Activated naive CD4-positive, alpha-beta T cell treated with anti-CD3 and anti-CD28 coated beads, Interleukin-2, amount 10 ng/mL, durations not matched to agents 7 days and 5 days (primary cell): ENCODE measurements at places on chromosomes 6 and 20.

DNA sequence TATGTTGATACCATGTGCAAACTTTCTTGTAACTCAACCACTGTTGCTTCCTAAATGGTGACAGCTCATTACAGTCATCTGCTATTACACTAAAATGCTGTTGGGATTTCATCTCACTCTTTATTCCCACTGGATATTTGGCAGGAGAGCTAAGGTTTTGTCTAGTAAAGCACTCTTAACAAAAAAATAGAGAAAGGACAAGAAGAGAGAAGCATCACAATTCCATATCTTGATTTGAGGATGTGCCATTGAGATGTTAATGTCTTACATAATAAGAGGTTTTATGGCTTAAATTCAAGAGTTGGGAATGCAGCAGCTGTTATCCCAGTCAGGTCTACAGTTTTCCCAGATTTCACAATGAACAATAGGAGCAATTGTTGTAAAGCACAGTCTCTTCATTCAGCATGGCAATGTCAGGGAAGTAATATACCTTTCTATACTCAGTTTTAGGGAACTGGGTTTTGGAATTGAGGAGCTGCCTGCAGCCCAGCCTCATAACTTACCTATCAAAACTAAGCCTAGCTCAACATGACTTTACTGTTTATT lies 134.9 kb downstream of the ISM1 start:
- no peak for DNase-seq

GRCh38 chr6:136464148-136464547 lies 86.1 kb downstream of the MAP7 start:
- no peak for DNase-seq

DNA sequence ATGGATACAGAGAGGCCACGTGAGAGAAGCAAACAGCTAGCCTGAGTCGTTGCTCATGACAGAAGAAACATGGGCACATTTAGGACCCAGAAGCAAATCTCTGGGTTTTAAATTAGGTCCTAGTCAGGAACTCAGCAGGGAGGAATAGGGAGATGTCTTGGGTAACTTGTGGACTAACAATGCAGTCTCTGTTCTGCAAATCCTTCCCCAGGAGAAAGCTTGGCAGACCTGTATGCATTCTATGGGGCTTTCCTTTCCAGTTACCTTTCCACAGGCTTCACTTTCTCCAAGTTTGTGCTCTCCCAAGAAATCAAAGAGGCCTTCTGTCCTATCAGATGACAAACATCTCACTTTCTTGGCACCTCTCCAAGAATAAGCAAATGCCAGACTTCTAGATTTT lies 47.2 kb upstream of the PLCB4 start:
- DNase-seq: no peak

DNA sequence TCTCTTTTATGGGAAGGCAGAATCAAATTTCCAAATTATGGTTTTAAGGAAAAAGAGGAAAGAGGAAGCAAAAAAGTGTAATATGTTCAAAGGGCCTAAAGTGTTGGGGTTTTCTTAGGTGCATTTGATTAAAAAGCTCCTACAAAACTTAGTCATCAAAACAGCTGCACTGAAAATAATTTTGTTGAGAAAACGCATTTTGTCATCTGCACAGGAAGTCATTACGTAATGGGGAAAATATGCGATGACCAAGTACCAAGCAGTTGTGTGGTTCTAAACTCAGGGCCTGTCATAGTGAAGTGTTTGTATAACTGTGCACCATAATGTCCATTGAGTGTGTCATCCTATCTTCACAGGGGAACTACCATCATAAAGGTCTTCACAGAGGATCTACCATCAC lies 15.6 kb downstream of the HAO1 start:
- no peak for DNase-seq

GRCh38 chr6:54737247-54737646 lies 109.3 kb upstream of the FAM83B start:
- DNase-seq: no peak

- DNase-seq: no peak
Measured at GRCh38 chr6:67722861-67723261, 912.2 kb upstream of the ADGRB3 start.

GRCh38 chr20:53794529-53795115 lies 201.0 kb upstream of the ZNF217 start:
- no peak for DNase-seq

DNA sequence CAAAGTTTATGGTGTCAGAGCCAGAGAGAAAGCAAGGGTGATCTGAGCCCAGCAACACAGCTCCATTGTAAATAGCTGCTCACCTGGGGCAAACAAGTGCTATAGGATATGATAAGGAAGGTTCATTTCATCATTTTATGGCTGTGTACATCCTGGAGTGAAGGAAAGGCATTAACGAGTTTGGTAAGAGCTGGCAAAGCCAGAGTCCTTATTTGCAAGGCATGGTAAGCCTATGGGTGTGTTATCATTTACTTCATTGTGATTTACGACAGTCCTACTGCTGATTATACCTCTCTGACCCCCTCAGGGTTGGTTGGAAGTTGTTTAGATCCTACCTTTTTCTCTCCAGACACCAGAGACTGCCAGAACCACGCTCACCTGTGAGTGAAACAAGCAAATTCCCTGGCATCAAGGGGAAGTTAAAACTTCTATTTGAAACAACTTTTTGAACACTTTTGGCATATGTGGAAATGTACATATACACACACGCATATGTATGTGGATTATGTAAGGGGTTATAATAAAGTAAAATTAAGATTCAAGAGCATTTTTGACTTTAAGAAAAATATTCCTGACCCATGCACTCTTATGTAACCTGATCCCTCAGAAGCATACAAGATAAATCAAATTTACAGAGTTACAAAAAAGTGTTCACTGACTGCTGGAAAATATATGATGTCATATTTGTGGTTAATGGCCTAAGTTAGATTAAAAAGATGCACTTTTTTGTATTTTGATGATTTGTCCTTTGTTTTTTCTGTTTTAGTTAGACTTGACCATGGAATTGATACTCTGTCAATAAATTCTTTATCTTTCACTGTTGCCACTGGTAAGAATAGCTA lies 40.4 kb upstream of the EDN1 start:
- no peak for DNase-seq

- no peak for DNase-seq
Measured at GRCh38 chr20:36585410-36586125, 12.2 kb downstream of the TGIF2 start.

GRCh38 chr6:18280084-18280483 lies 15.8 kb upstream of the DEK start:
- DNase-seq: no peak
